ENCODE measurements at places on chromosomes 6 and 20.

DNA sequence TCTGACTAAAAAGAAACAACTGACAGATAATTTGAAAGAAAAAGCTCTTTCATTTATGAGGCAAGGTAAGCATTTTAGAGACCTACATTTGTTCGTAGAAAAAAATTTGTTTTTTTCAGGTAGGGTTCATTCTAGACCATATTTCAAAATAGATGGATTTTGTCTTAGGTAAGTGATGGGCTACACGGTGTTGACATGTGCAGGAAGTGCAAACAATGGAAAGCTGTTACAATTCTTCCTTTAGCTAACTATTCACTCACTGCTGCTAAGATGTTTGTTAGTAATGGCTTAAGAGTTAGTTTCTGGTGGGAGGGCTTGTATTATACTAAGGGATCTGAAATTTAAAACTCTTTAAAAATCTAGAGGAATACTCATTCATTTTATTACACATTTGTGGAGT, 96.7 kb downstream of the CD109 start:
- no peak for DNase-seq

- DNase-seq: no peak
Observed at GRCh38 chr6:64010010-64010409, 374.4 kb downstream of the PHF3 start.

- DNase-seq: no peak
Observed at GRCh38 chr6:6655805-6656251, 67.3 kb downstream of the LY86 start.

DNA sequence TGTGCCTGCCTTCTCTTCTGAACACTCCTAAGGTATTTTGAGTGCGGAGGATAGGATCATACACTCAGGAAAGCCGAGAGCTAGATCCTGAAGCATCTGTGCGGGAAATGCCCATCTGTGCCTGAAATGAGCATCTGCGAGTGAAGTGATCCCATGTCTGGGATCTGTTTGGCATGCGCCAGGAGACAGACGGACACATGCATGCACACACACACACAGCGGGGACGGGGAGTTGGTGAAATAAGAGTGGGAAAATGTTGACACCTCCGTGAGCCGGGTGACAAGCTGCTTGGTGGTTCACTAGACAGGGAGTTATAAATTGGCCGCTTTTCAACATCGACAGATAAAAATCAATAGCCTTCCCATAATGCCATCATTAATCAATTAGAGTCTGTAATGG, 13.8 kb downstream of the SYNJ2 start:
- no peak for DNase-seq

- DNase-seq: peak; percentile 59
Observed at GRCh38 chr20:62602550-62602949, 39.8 kb upstream of the SLCO4A1 start.

GRCh38 chr6:84042603-84043002, 9.0 kb downstream of the MRAP2 start:
- DNase-seq: no peak

DNA sequence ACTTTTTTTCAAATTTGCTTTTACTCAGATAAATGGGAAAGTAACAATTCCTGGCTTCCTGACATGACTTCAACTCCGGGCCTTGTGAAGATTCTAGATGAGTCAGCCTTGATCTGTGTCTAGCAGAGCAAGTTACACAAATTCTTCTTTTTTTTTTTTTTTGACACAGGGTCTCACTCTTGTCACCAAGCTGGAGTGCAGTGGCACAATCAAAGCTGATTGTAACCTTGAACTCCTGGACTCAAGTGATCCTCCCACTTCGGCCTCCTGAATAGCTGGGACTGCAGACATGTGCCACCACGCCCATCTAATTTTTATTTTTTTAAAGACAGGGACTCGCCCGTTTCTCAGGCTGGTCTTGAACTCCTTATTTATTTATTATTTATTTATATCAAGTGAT, 7.3 kb upstream of the ARHGAP18 start:
- DNase-seq: no peak

- no peak for DNase-seq
Observed at GRCh38 chr20:54223751-54224150, 15.9 kb downstream of the PFDN4 start.

- no peak for DNase-seq
Observed at GRCh38 chr6:40623178-40623577, 36.0 kb upstream of the LRFN2 start.

GRCh38 chr20:3045042-3045815, 623 bp upstream of the MRPS26 start:
- peak; percentile 88 for DNase-seq

DNA sequence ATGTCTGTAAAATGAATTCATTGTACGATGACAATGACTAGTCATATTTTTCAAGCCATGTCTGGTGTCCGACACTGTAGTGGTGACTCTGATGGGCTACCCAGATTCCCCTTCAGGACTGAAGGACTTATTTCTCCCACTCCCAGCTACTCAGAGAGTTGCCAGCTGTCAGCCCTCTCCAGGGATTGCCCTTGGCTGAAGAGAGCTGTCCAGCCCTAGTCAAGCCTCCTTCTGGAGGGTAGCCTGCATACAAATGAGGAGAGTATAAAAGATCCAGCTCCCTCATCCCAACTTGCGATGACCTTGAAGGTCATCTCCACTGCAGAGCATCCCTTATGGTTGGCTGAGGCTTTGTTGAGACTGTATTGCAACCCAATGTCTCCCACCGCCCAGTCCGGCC, 29.9 kb downstream of the JPH2 start:
- no peak for DNase-seq

DNA sequence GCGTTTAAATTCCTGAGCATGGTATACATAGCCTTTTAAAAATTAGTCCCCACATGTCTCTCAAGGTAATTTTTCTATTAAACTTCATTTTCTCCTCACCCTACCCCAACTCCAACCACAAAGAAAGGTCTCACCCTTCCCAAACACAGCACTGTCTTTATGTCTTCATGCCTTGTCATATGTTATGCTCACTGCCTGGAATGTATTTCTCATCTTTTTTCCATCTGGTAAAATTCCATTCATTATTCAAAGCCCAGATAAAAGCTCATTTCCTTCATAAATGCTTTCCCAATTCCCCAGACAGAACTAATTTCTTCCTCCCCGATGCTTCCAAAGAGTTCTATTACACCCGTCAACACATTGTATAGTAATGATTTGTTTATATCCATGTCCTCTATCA, 302.0 kb downstream of the ALDH8A1 start:
- DNase-seq: no peak

Measured in T47D (cell line).